Frontal cortex (tissue), 4 donors: ENCODE measurements at places on chromosomes 6 and 20. TPM values are rescaled to one million over a fixed set of nuclear protein-coding genes. Genes with fewer than 3 reads are reported as not detected.

DNA sequence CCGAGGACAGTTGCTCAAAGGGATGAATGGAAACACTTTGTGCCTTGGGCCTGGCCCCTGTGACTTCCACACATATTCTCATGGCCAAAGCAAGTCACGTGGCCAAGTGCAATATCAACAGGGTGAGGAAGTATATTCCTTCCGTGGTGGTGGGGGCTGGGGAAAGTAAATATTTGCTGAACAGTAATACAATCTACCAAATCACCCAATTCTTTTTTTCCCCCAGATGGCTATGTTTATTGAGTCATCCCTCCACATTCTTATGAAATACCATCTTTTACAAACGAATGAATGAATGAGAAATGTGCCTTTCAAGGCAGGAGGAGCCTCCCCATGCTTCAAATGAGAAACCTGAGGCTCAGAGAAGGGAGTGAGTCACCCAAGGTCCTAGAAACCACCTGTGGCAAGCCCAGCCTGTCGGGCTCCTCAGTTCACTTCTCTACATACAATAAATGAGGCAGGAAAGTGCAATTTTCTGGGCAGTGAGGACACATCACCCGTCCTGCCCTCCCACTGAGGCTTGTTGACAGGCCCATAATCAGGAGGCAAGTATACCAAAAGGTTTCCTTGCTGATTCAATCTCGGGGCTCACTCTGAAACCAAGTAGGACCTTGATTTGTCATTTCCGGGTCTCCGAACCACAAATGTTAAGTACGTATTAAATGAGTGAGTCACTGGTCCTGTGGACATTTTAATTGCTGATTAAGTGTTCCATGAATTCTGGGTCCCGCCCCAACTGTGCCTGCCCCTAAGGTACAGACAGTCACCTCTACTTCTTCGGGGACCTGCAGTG is 25.3 kb upstream of the TOP1 start:
- DNase-seq = no peak

DNA sequence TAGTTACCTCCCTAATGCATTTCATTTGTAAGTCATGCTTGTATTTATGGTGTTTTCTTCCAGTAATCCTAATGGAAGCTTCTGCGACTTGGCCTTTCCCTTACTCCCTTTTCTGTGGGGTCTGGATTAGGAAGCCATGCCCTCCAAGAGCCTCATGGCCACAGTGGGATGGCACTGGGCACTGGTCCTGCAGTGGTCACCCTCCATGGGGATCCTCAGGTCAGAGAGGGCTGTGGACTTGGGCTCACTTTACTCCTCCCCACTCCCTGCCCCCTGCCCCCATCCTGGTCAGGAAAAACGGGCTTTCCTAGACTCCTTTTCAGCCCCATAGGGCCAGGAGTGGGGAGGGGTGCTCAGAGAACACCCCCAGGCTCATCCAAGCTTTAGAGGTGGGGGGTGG is 49.9 kb downstream of the EBF4 start:
- DNase-seq = no peak

DNA sequence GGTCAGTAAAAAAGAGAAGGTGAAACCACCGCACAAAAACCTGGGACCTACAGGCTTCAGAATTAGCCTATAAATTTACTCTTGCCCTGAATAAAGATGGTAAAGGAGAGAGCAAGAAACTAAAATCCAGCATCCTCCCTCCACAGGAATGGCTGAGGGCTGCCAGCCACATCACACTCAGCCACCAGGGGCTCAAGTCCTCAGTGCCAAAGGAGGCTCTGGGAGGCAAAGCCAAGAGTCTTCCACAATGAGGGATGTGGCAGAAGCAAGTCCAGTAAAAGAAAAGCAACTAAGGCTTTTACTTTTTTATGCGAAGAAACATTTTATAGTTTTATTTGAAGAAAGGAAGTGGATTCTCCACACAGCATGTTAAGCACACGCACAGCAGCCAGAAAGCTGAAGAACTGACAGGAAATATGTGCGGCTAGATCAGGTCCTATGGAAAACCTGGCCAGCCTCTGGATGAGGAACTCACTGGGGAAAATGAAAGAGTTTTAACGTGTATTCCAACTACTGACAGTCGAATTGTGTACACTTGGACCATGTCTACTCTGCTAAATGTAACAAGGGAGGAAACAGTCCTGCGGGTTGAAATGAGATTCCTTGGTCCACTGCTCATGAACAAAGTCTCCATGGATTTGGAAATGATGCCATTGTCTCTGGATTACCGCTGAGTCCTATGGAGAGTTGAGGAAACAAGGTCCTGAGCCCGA is 219.4 kb upstream of the SSTR4 start:
- DNase-seq = no peak

DNA sequence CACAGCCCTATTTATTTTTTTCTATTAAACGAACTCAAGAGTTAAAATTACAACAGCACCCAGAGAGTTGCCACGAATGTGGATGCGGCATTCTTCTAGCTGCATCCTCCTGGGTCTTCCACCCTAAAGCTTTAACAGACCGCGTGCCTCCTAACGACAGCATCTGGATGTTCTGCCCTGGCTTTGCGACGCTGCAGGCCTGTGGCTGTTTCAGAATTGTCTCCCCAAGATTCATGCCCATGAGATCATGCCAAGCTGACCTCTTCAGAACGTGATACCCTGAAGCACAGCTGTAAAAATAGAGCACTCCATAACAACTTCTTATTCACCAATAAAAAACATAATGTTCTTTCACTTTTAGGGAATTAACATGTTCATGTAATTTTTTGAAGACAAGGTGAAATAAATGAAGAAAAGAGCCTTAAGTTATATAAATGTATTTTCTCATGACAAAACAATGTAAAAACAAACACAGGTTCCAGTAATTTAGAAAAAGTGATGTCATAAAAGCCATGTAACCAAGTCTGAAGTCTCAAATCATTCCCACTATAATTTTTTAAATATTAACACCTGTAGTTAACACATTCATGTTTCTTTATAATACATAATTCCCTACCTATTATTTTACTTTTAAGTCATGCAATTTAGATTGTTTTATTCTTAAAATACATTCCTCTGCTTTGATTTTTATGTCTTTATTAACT is 26.5 kb downstream of the HIVEP2 start:
- DNase-seq = no peak

DNA sequence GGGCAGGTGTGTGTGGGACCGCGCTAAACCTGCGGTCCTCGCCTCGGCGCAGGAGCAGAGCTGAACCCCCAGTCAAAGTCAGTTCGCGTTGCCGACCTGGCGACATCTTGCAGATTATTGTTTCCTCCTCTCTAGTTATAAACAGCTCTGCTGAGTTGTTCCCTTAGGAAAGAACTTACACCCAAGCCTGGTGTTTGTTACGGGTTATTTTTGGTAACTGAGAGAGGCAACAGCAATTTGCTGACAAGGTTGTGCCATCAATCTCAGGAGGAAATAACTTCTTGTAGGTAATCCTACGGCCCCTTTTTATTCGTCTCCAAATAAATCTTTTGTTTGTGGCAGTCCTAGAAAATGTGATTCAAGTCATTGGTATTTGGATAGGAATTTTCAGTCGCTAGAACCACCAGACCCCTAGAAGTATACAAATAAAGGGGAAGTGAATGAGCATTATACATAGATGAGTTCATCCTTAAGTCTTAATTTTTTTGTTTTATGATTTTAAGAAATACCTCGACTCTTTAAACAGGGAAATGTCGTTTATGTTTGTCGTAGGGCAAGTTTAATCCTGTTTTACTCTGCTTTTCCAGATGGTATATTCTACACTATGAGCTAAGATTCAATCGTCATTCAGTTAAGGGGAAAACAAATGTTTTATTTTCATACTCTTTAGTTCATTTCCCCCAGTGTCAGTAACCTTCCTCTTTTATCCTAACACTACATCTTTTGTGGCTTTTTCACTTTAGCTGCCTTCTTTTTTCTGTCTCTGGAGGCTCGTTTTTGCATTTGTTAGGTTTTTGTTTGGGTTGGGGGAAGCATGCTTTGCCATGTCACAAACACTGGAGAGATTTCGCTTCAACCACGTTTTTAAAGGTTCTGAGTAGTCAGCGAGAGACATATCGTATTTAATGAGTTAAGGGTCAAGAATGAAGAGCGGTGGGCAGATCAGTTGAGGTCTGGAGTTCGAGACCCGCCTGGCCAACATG is 1.2 kb downstream of the PM20D2 start:
- DNase-seq = no peak

DNA sequence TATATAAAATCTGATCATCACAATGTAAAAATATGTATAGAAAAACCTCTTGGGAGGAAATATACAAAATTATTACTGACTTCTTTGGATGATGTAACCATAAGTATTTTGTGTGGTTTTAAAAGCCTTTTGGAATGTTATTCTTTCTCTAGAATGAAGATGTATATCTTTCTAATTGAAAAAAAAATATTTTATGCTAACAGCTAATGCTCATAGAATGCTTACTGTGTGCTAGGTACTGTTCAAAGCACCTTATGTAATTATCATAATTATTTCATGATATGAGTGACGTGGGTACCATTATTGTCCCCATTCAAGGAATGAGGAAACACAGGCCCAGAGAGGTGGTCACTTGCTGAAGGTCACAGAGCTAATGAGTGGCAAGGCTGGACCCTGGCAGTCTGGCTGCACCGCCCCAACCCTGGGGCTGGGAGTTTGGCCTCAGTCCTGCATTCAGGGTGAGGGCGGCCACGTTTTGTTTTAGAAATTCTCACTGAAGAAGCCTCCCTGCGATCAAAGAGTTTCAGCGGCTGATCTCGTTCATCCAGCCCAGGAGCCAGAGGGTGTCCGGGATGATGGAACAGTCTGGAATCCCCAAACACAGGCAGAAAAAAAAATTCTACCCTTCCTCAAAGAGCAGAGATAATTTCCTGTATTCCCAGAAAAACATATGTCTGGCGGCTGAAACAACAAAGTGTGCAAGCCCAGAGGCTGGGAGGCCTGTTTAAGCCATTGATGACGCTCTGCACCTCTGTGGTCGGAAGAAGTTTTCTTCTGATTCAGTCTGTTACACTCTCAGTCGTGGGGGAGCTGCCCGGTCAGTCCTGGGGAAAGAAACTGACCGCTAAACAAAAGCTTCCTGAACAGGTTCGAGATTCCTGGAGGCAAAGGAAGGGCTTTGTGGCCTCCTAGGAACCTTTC is 37.3 kb downstream of the TFEB start:
- DNase-seq = no peak

DNA sequence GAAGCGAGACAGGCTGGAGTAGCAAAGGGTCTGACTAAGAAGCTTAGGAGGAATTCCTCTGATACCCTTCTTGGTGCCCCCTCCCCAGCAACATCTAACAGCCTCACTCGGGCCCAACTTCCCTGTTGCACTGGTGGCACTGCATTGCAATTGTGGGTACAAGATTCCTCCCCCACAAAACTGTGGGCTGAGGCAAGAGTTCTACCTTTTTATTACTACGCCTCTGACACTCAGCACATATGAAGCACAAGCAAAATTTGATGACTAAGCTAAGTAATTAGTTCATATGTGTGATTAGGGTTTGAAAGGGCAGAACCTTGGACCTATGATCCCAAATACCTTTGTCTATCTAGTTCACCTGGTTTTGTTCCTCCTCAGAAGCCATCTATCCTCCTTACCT is 83.5 kb downstream of the ZHX3 start:
- DNase-seq = no peak

DNA sequence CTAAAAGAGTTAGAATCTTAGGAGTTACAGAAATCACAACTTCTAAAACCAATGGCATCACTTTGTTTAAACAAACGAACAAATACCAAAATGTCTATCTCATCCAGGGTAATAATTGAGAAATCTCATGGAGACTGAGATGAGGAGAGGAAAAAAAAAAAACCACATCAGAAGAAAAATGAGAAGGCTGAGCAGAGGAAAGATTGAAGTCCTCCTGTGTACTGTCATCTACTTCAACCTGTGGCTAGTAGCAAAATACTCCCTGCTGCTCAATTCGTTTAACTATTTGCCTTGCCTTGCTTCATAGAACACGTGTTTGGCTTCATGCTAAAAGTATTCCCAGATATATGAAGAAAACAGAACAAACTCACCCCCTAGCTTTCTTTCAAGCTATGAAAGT is 143.7 kb downstream of the PDE10A start:
- DNase-seq = no peak

DNA sequence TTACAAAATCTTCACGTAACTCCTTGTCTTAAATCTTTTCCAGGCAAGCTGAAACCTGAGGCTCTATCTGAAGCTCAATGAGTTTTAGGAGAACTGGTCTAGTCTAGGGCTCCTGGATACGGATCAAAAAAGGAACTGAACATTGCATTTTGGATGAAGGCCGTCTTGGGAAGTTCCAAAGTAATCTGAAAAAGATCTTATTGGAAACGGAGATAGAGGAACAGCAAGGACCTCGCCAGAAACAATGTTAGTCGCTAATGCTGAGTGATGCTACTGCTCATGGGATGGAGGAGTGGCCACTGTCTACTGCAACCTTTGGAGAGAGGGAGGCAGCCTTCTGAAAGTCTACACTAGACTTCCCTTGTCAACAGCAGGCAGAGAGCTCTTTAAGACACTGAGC is 91.4 kb upstream of the ATXN1 start:
- no peak for DNase-seq

GRCh38 chr20:45323731-45324130 is 15.6 kb upstream of the MATN4 start:
- DNase-seq = no peak

GRCh38 chr20:48454671-48455490 is 372.9 kb downstream of the PREX1 start:
- DNase-seq = no peak

GRCh38 chr6:151440930-151441329 is 11.0 kb downstream of the RMND1 start:
- no peak for DNase-seq

DNA sequence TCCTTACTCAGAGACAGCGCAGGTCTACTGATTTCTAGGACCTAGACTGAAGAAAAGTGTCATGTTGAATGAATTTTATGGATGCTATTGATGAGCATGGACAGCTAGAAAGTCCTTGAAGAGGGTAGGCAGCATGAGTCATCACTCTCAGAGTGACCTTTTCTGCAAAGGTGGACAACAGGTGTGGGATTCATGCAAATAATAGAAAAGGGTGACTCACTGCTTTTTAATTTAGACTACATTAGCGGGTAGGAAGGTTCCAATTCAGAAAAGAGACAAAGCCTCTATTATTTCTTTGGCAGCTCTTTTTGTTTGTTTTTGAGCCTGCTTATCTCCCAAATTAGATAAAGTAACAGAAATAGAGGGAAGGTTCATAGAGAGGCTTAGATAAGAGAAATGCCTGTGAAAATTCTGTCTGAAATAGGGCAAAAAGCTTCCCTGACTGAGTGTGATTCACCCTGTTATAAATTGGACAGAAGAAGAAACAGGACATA is 191.4 kb downstream of the TENT5A start:
- no peak for DNase-seq

GRCh38 chr6:130368576-130368975 is 2.8 kb downstream of the TMEM200A start:
- DNase-seq = no peak

GLP1R gene
- total RNA-seq = 0.41 TPM

OLIG3 gene
- not detected for total RNA-seq

GSTA1 gene
- total RNA-seq = not detected

FNDC11 gene
- 6.1 TPM for total RNA-seq

MAS1 gene
- 0.82 TPM for total RNA-seq

ADA gene
- 2.4 TPM for total RNA-seq
